ENCODE measurements at places on chromosomes 12 and 14. TPM values are rescaled to one million over a fixed set of nuclear protein-coding genes. Genes with fewer than 3 reads are reported as not detected.
A peak's percentile ranks its signal among the peaks of the same experiment; 100 is the strongest.

The STAC3 gene
- 178 TPM for polyA plus RNA-seq

The FAR2 gene
- 10.6 TPM for polyA plus RNA-seq

The APOF gene
- not detected for polyA plus RNA-seq

DNA sequence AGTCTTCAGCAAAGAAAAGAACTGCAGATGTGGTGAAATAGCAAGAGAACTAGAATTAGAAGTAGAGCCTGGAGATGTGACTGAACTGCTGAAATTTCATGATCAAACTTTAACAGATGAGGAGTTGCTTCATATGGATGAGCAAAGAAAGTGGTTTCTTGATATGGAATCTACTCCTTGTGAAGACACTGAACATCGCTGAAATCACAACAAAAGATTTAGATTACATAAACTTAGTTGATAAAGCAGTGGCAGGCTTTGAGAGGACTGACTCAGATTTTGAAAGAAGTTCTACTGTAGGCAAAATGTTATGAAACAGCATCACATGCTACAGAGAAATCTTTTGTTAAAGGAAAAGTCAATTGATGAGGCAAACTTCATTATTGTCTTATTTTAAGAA lies 175.0 kb downstream of the KIF21A start:
- DNase-seq, result no peak

DNA sequence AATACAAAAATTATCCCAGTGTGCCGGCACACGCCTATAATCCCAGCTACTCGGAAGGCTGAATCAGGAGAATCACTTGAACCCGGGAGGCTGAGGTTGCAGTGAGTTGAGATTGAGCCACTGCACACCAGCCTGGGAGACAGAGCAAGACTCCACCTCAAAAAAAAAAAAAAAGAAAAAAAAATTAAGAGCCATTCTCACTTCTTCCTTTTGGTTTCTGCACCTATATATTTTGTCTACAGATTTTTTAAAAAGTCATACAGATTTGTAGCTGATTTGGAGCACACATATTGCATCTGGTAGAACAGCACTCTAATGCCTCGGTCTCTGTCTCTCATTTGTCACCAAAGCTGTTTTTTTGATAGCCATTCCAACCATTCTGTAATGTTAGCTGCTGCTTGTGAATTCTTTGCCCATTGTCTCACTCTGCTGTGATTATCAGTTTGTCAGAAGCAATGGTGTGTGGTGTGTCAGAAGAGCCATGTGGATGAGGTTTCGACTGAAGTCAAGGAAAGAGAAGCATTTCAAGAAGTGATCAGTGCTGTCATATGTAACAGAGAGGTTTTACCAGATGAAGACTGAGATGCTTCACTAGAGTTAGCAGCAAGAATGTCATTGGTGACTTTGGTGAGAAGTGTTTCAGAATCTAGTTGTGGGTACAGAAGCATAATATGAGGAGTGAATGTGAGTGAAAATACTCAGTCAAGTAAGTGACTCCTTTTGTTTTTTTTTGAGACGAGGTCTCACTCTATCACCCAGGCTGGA lies 8.7 kb upstream of the KTN1 start:
- no peak for DNase-seq

GRCh38 chr14:52117111-52117832 lies 48.4 kb upstream of the NID2 start:
- DNase-seq, result no peak

DNA sequence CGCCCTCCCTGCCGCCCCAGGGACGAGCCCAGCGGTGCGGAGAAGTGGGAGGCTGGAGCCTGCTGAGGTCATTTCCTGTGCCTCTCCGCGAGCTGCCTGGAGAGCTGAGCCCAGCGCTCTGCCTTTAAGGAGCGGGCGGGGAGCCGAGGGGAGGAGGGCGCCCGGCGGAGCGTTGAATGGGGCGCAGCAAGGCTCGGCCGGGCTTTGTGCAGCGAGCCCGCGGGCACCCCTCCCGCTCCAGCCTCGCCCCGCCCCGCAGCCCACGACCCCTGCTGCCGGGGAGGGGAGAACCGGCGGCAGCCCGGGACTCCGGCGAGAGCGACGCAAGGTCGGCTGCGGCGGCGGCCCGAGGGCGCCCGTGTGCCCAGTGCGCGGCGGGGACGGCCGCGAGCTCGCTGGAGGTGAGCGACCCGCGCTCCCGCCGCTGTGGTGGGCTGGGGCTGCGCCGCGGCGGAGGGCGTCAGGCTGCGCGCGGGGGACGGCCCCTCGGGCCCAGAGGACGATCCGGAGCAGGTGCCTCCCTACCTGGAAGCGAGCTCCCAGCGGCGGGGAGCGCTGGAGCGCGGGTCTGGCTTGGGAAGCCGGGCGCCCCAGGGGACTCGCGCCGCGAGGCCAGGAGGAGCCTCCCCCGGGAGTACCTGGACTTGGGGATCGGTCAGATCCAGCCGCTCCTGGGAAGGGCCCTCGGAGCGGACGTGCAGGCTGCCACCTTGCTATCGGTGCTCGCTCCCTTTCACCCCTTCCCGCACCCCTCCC lies at the start of gene PLEKHH1:
Gene PLEKHH1, plus strand, starts transcription at position 293 of the 756 bp plus-strand sequence. CDS start 8,578 bp downstream, outside the sequence.
- DNase-seq, result peak; percentile 52

DNA sequence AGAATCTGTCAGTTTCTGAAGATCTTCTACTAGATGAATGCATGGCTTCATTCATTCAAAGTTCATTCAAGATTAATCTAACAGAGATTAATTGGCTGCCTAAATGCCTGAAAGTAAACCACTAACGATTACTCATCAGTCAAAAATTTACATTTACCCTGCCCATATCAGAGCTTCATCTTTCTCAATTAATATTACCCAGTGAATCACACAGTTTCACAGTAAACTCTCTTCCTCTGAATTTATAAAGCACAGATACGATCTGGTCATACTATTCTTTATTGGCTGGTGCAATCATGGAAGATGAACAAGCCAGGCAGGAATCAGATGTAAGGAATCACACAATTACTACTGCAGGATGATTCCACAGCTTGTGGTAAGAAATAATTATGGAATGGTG lies 377.7 kb downstream of the SLC16A7 start:
- DNase-seq, result no peak

Measured in muscle of arm (tissue), 14 donors.